Calu3 (cell line): ENCODE measurements at places on chromosomes 7 and 10. TPM values are rescaled to one million over a fixed set of nuclear protein-coding genes. Genes with fewer than 3 reads are reported as not detected.

DNA sequence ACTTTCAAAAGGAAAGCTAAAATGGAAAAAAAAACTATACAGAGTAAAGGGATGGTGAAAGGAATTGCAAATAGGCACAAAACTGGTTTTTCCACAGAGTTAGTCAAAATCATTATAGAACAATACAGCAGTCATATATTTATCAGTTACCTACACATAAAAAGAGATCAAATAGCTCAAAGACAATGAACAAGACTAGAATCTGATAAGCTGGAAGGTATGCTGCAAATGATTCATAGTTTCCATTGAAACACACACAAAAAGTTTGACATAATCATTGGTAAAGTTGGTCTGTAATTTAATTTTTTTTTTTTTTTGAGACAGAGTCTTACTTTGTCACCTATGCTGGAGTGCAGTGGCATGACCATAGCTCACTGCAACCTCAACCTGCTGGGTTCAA, 92.4 kb upstream of the SGCE start:
- no peak for DNase-seq

The EBF3 gene
- total RNA-seq = not detected in 2 replicates

The PTPRN2 gene
- 1.9 and 2.0 TPM in 2 replicates for total RNA-seq

DNA sequence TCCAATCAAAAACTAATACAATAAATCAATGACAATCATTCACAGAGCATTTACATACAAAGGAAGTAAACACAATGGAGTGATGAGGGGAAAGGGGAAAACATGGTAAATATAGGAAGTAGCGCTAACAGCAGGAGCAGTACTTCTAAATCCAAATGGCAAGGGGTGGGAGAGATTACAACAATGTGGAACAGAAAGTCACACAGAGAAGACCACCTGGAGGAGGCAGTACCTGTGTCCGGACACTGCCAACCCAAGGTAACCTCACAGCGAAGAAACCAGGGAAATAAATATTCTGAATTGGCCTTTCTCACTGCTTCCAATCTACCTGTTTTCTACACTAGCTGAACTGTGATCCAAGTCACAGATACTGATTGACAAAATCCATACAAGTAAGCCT, 58.2 kb downstream of the ABI1 start:
- DNase-seq = no peak

DNA sequence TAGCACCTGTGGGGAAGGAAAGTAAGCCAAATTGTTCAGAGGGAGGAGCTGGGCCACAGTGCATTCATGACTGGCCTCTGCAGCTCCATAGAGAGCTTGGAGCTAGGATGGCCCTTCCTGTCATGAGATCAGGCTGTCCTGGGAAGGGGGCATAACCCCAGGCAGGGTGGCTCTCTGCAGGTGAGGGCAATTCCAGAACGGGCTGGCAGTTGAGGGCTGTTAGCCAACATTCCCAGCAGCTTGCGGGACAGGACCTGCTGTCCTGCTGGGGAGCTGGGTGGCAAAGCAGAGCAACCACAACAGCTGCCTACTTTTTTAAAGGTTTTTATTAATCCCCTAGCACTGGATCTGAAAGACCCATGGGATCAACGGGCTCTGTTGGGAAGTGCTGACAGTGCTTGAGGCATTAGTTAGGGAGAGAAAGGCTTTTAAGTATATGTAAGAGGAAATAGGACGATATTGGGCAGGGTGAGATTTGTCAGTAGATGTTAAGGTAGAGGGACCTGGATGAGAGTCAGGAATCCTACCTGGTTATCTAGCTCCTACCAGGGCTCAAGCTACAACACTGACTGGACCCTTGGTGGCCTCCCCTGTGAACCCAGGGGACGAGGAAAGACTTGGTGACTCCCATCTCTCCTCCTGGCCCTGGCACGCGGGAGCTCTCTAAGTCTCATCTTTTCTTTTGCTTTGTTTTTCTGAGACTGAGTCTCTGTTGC, 77.8 kb downstream of the NAMPT start:
- no peak for DNase-seq
